ENCODE measurements at places on chromosomes 4 and X.
A peak's percentile ranks its signal among the peaks of the same experiment; 100 is the strongest.

- no peak for DNase-seq
Observed at GRCh38 chrX:57647020-57647419, 33.0 kb downstream of the NLRP2B start.

DNA sequence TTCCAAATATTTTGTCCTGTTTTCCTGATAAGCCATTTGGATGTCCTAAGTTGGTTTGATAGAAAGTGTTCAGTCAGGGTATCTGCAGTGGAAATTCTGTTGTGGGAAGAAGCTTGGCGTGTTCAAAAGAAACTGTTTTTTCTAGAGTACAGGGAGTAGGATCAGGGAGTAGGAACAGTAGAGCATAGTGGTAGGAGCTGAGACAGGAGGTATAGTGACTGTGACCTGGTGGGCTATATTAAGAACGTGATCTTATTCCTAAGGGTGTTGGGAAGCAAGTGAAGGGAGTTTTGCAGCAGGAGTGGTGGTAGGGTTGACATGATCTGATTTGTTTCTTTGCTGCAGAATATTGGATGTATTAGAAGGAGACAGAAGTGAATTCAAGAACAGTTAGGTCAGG is 348.2 kb downstream of the BMPR1B start:
- no peak for DNase-seq

DNA sequence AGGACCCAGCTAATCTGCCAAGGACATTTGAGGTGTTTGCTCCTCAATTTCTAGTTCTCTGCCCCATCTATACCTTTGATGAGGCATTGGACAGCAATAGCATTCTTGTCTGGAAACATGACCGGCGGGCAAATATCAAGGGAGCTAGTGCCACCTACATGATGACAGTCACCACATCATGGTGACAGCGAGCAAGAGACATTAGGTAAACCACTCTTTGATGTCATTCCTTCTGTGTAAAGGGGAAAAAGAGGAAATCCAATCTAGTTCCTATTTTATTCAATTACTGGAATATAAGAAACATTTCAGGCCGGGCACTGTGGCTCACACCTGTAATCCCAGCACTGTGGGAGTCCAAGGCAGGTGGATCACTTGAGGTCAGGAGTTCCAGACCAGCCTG is 20.7 kb upstream of the IL13RA1 start:
- DNase-seq = no peak

- no peak for DNase-seq
Observed at GRCh38 chr4:73870260-73870659, 1.1 kb downstream of the CXCL1 start.

DNA sequence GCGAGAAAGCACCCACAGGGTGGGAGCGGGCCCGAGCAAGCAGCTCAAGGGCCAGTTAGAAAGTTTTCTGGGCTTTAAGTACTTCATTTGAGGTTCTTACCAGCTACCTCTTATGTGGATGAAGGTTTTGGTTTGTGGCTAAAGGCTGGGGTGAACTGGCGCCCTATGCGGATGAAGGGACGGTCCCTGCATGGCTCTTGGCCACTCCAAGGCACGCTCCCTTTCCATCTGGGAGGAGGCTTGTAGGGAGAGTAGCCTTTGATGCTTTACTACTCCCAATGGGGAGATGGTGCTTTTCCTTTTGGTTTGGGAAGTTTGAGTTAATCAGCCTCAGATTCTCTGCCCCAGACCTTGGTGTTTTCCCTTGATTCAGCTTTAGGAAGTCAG is 17.7 kb downstream of the MRFAP1 start:
- no peak for DNase-seq

DNA sequence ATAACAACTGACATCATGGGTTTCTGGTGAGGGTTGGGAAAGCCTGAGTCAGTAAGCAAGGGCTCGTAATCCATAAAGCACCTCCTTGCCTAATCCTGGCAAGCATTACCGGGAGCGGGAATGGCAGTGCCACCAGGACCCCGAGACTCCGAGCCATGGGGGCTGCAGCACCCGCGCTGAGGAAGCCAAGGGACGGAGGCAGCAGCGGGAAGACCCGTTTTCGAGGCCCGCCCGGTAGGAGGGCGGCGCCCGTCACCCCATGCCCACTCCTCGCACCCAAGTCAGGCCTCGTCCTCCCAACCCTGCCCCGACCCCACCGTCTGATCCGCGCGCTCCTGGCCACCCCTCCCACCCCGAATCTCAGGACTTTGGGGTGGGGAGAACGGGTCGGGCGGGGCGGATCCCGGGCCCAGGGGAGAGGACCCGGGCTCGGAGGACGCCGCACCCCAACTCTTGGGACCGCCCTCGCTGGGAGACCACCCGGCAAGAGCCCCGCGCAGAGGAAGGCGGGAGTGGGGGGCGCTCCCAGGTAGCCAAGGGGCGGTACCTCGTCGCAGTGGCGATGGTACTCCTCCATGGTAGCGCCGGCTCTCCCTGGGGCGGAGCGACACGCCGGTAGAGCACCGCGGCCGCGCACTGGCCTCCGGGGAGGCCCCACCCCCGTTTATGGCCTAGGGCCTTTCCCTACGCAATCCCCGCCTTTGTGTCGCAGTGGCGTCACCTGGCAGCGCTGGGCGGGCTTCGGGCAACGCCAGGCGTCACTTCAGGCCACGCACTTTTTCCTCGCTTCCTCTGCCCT is at the start of gene DYNLT3:
Gene DYNLT3 (minus strand): TSS at position 638 of the 799 bp plus-strand sequence. CDS start 61 bp downstream, at position 577.
- peak; percentile 62 for DNase-seq

DNA sequence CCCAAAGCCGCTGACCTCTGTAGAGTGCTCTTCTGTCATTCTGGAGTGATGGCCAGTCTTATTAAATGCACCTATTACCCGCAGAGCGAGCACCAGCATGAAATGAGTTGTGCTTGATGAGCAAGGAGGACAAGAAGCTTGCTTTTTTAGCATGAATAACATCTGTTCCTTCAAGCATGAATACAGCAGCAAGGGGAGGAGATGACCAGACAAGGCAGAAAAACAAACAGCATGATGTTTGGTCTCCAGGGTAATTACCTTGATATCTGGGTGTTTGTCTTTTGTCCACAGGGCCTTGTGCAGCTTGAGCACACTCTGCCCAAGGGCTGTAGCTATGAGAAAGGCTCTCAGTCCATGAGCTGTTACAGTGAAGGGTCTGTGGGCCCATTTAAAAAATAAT is 324.8 kb upstream of the DDX53 start:
- DNase-seq = no peak

GRCh38 chr4:181525634-181526033 is 717.6 kb upstream of the TENM3 start:
- no peak for DNase-seq

- no peak for DNase-seq
Observed at GRCh38 chr4:52635130-52635529, 24.0 kb downstream of the USP46 start.

DNA sequence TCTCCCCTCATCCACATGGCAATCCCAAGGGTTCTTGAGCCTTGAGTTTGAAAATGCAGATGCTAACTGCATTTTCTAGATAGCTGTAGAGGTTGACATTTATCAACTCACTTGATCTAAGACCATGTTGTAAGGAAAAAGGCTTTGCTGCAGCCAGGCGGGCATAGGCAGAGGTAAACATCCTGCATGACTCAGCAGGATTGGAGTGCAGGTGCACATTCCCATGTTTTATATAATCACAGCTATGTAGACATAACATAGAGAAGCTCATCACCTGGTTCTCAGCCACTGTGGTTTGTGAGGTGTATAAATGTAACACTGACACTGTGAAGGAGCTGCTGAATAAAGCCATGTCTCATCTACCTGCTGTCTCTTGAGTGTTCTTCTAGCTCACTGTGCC is 62.3 kb upstream of the PDE5A start:
- no peak for DNase-seq

DNA sequence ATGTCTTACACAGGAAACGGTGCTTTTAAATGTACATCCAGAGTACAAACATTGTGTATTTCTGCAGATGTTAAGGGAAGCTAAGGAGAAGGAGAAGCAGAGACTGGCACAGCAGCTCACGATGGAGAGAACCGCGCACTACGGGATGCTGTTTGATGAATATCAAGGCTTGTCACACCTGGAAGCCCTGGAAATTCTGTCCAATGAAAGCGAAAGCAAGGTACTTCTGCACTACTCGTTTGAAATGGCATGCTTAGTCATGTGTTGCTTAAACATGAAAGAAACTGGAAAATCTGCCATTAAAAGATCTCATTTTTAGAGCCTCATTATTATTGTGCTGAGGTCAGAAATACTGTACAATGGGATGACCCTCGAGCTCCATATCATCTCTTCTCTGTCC is 47.2 kb downstream of the FAM114A1 start:
- DNase-seq = no peak

DNA sequence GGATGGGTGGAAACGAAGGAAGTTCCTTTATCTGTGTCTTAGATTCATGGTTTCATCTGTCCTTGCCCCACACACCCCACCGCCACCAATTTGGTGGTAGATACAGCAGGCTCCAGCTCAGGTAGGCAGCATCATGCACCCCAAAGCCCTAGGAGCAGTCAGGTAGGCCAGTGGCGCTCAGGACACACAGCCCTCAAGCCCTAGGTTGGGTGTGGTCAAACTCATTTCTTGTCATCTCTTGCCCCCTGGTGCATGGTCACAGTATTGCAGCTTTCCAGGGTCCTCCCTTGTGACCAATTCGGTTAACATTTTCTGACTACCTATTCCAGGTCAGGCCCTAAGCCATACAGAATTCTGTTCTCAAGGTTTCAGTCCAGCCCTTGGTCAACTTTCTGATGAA is 14.5 kb upstream of the PRRG3 start:
- DNase-seq = peak; percentile 60

DNA sequence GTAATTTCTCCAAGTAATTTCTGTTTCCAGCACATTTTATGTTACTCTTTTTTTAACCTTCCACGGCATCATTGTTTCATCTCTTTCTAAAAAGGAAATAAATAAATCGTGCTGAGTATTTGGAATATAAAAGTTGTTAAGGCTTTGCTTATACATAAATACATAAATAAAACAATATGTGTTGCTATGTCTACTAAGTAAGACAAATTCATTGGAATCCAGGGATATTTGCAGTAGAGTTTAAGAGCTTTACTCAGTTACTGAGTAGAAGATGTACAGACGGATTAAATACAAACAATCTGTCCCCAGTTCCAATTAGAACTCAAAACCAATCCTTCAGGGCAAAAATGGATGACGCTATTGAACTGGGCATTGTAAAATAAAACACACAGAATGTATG is 1.4 kb downstream of the ARHGAP24 start:
- no peak for DNase-seq

GRCh38 chr4:161522031-161522430 is 641.8 kb downstream of the FSTL5 start:
- no peak for DNase-seq

GRCh38 chr4:37715889-37716402 is 29.8 kb upstream of the RELL1 start:
- no peak for DNase-seq

DNA sequence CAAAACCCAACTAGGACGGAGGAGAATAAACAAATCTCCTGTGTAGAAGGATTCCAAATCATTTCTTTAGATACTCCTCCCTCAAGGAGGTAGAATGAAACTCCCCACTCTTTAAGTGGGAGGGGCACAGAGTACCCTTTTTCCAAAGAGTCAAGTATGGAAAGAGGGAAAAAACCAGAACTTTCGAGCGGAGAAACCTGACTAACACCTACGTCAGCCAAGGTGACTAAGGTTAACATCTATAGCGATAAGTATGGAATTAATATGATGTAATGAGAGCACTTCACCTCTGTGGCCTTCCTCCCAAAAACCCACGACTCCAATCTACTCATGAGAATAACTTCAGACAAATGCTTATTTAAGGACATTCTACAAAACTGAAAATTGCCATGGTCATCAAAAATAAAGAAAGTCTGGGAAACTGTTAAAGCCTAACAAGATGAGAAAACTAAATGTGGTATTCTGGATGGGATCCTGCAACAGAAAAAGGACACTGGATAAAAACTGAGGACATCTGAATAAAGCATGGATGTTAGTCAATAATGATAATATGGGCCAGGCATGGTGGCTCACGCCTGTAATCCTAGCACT is 157.0 kb upstream of the MAP3K15 start:
- no peak for DNase-seq

GRCh38 chr4:139813881-139814280 is 148.3 kb downstream of the MGST2 start:
- no peak for DNase-seq

DNA sequence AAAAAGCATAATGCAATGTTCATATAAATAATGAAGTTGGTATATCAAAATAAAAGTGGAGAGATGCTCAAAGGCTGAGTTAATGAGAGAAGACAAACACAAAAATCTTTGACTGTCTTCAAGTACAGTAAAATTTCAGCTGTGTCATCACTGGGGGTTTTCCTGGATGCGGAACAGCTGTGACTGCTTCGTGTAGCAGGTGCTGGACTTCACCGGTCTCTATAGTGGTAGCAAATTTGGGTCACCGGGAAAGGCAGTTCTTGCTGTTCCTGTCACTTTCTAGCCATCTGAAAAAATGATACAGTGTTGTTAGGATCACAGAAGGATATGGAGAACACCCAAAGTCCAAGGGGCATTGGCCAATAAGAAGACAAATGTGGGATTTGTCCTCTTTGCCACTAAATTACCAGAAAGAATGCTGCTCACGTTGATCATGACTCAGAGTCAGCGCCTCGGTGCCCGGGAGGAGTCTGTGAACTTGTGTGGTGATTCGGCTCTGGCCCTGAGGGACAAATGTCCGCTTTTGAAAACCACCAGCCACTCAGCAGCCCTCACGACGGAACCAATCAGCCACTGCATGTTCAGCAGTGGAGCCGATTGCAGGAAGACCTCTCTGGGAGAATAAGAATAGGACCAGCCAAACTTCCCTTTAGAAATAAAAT is 230.1 kb upstream of the FAT1 start:
- DNase-seq = no peak

GRCh38 chrX:111003118-111003517 is 92.9 kb upstream of the PAK3 start:
- no peak for DNase-seq

DNA sequence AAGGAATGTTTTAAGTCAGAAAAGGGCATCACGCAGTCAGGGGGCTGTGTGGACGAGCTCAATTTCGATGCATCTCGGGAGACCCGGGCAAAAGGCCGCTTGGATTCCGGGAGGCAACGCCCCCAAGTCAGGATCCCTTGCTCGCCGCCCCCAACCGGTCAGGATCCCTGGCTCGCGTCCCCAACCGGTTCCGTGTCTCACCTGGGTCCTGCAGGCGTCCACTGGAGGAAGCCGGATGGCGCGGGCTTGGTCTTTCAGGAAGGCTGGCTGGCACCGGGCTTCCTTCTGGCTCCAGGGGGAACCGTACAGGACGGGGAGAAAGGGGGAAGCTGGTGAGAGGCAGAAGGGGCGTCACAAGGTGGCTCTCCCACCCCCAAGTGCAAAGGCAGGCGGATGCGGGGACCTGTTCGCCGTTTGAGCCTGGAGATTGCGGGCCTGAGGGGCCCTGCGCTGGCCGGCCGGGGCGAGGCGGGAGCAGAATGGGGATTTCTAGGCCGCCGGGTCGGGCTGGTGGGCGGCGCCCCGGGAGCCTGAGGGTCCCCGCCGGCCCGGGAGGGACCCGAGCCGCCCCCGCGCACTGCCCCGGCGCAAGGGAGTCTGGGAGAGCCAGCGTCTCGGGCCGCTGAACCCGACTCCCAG is 84.7 kb downstream of the HPRT1 start:
- peak; percentile 40 for DNase-seq
